Fibroblast of skin of right biceps (primary cell): ENCODE measurements at places on chromosomes 12 and 14.

DNA sequence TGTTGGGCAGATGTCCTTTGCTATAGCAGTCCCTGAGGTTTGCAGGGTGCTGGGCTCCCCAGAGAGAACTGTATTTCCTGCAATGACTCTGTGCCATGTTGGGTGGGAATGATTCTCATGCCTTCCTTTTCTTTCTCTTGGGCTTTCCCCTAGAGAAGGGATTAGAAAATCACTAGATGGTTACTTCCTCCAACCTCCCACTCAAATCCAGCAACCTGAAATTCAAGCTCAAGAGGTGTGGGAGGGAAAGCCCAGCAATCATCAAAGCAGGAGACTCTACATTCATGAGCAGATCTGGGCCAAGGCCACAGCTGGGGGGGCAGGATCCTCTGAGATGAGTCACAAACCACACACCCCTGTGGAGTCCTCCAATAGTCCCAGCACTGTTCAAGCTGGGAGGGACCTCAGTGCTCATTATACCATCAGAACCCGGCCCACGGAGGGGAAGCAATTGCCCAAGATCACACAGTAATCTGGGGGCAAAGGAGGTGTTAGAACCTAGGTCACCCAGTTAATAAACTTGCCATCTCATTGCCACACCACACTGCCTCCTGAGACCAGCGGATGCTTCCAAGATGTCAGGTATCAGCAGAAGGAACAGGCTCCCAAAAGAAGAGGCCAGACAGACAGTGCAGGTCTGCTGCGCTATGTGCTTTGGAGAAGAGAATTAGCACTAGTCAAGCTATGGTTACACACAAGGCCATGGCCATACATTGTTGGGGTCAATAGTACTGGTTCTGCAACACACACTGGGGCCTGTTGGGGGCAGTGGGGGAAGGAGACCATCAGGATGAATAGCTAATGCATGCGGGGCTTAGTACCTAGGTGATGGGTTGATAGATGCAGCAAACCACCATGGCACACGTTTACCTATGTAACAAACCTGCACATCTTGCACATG, 65.7 kb downstream of the TTC9 start:
- peak; percentile 66 for DNase-seq

- no peak for DNase-seq
These were observed 32.7 kb downstream of the ANAPC7 start for GRCh38 chr12:110370732-110371231.

GRCh38 chr12:64798165-64798564, 26.3 kb upstream of the TBC1D30 start:
- no peak for DNase-seq

GRCh38 chr12:104741077-104741476, 217.0 kb downstream of the SLC41A2 start:
- DNase-seq = no peak

- no peak for DNase-seq
These were observed 1.6 kb upstream of the HHIPL1 start for GRCh38 chr14:99643343-99643742.

- no peak for DNase-seq
These were observed 117.0 kb downstream of the NTN4 start for GRCh38 chr12:95673576-95673975.

DNA sequence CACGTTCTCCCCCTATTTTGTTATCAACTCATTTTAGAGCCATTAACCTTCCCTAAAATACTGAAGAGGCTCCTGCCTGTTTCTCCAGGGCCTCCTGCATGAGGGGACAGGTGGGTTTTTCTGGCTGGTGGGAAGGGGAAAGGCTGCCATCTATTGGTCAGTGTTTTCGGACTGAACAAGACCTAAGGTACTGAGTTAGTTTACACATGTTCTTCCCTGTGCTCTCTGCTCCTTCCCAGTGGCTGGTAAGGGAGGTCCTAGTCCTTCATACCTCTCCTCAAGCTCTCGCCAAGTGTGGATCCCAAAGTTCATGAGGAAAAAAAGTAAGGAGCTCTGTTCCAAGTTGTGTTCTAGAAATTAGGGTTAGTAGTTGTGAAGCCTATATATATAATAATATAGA, 357.5 kb downstream of the FSCB start:
- DNase-seq = no peak

DNA sequence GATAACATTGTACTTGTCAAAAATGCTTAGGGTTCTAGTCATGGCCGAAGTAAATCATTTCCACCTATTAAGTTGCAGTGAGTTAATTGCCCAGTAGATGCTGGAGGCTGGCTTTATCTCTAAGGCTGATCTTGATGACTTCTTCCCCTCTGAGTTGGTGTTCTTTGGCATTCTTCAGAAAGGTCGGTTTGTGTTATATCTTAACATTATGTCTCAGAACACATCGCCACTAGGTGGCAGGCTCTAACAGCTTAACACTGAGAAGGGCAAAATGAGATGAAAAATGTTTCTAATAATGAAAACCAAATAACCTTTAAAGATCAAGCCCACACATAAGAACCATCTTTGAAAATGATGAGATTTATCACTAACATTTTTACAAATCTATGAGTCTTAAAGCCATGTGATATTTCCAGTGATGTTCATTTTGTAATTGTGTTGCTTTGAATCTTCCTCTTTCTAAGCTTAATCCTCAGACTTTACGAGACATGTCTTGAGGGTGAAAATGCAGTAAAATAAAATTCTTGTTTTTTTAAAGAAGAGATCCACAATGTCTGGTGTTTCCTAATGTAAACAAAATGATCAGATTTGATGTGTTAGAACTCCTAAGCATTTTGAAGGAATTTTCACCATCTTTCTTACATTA, 28.6 kb downstream of the SUDS3 start:
- peak; percentile 64 for DNase-seq

DNA sequence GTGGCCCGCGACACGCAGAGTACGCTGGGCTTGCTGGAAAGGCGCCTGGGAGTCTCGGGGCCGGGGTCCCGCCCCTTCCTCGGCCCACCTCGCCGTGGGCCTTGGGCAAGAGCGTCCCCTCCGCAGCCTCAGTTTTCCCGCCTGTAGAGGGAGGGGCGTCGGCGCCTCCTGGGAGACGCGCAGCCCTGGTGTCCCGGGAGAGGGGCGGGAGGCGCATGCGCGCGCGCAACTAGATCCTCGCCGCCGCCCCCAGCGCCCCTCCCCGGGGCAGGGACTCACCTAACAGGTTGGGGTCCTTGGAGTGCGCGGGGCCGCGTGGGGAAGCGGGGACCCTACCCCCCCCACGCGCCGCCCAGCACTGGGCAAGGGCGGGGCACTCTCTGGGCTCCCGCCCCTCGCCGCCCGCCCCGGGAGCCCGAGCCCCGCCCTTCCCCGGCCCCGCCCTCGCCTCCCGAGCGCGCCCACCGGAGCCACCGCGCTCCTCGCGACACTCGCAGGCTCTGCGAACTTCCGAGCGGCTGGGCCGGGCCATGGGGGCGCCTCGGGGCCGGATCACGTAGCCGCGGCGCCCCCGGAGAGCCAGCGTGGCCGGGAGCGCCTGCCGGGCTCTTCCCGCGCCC, at the start of gene KIF26A:
Gene KIF26A (plus strand): TSS at position 490 of the 620 bp plus-strand sequence. CDS start 136 bp downstream, outside the sequence.
- peak; percentile 53 for DNase-seq

GRCh38 chr12:13093848-13094220, 9.6 kb downstream of the GSG1 start:
- peak; percentile 49 for DNase-seq

DNA sequence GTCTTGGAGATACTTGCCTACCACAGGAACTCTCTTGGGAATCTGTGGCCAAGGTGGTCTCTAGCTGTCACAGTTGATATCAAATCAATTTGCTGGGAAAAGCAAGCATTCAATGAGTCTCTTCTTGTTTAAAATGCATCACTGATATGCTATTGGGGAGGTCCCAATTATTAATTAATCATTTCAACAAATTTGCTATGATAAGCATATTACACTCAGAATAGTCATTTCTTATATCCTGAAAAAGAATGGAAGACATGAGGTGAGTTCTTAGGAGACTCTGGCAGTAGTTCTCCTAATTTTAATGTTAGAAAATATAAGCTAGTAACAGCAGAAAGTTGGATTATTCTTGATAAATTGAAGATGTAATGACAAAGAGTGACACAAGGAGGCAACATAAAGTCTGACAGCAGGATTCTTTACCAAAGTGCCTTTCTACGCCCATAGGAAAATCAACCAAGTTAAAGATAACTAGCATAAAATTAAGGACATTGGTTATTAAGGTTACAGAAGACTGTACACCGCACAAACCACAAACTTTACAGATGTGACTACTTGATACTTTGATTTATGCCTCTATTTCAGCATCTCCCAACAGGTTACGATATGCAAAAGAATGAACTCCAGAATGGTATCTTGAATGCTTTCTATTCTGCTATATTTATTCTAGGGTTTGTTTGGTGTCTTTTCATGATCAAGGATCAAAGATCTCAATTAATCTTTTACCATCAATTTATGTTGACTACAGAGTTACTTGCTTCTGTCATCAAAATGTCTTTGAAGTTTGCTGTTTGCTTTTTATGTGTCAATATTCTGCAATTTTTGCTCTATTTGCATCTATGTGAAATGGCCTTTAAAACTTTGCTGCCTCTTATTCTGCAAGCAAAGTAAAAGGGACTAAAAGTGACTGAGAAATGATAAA, 349.6 kb upstream of the CLEC14A start:
- no peak for DNase-seq

- no peak for DNase-seq
These were observed 2.7 kb upstream of the CDKN1B start for GRCh38 chr12:12714276-12715021.

DNA sequence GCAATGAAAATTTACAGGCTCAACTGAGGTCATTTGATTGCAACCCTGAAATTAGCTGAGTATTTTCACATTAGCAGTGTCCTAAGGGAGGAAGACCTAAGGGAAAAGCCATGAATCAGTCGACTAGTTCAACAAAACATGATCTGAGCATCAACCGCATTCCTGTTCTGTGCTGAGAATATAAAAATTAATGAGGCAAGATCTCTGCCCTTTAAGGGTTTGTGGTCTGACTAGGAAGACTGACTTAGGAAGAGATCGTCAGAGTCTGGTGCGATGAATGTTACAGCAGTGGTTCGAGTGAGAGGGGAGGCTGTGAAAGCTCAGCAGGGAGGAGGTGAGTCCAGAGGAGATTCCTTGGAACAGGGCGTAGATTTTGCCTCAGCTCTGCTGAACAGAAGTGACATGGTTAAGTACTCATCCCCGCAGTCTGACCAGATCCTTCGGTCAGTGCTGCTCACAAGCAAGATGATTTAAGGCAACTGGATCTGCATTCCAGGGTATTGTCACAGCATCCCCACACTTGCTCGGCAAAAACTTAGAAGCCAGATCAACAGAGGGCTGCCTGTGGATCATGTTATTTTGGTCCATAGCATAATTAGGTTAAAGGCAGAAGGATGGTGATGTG, 49.6 kb downstream of the BMAL2 start:
- DNase-seq = peak; percentile 38

DNA sequence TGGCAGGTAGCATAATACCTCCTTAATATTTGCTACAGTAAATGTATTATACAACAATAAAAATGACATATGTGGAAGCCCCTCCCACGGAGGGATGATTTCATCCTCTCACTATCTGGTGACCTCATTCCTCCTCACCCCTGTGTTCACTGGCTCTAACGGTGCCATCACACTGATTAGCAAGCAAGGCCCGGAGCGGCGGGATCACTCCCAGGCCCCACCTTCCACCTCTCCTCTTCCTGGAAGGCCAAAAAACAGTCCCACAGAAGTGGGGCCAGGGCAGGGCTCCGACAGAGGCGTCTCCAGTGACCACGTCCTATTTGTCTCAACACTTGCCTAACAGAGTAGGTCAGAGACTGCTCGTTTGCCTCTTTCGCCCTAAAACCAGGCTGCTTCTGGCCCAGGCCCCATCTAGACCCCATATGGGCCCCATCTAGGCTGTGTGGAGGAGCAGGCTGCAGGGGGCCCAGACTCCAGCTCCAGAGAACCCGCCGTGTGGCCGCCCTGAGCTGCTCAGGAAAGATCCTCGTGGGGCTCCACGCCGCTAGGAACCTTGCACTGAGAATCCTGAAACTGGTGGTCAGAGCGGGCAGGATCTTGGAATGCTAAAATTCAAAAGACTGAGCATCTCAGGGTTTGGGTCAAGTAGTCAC, 3.7 kb downstream of the SELPLG start:
- DNase-seq = peak; percentile 91

DNA sequence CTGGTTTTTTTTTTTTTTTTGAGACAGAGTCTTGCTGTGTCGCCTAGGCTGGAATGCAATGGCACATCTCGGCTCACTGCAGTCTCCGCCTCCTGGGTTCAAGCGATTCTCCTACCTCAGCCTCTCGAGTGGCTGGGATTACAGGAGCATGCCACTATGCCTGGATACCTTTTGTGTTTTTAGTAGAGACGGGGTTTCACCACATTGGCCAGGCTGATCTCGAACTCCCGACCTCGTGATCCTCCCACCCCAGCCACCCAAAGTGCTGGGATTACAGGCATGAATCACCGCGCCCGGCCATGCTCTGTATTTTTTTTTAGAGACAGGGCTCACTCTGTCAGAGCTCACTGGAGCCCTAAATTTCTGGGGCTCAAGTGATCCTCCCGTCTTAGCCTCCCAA, 32.6 kb downstream of the VRTN start:
- DNase-seq = no peak

GRCh38 chr12:25332143-25332542, 81.4 kb upstream of the KRAS start:
- DNase-seq = no peak

DNA sequence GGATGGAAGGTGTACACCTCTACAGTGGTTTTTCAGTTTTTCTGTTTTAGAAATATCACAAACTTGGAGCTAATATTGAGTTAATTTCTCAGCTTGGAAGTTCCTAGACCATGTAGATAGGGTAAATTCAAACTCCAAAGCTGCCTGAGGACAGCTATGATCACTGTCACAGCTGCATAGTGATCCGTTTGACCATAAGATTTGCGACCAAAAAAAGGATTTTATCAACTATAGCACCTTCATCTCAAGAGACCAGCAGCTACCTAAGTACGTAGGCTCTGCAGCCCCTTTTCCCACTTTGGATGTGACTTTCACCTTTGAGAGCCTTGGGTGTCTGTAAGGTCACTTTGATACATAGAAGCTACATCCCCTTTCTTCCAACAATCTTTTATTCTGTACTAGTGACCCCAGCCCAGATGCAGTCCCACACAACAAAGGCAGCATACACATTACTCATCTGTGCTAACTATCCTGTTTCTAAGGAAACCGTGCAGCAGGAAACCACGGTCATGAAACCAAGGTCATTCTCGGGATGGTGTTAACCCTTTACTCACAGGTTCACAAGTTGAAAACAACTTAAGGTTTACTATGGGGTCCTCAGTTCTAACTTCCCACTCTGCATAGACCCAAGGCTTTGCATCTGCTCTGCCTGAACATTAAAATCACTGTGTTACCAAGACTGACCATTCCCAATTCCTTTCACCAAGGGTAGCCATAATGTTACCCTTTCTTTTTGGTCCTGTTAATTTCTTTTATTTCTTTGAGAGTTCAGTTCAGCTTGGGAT, 75.4 kb downstream of the IFT81 start:
- DNase-seq = peak; percentile 74

- peak; percentile 76 for DNase-seq
These were observed 19.4 kb downstream of the GPR132 start for GRCh38 chr14:105045710-105046326.
